ENCODE measurements at places on chromosomes 7 and 10.

DNA sequence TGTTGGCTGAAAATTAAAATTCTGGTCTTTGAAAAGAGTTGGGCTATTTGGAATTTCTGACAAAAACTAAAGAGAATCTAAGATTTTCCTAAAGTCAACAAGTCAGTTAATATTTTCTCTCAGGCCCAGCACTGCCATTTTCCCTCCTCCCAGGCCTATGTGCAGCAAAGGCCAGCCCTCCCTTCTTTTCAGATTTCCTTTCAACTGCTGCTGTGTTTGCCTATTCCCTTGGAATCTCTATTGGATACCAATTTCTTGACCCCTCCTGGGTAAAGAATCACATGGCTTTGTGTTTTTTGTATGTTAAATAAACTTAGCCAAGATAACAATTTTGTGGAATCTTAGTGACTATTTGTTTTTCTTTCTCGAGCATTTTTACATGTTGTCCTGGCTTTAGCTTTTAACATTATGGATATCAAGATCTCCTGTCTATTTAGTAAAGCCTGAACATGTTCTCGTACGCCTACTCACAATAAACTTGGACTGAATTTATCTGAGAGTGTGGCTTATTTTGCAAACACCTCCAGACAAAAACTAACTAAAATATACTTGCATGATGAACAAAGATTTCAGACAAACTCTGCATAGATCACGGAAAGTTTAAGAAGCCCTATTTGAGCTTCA, 19.9 kb downstream of the MACC1 start:
- DNase-seq, result no peak

DNA sequence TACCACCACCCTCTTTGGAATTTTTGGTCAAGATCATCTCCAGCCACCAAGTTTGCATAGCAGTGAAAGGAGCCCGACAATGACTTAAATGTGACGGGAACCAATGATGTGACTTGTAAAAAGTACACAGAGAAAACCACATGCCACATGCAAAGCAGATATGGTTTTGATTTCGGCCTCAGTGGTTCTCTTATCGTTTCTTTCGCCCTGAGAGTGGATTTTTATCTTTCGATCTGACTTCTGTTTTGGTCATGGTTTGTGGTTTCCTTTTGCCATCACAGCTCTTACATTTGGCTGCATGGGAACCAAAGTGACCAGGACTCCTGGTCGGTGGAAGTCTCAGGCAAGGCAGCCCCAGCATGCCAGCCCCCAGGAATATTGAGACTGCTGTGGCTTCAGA, 31.5 kb downstream of the TCF7L2 start:
- no peak for DNase-seq

- no peak for DNase-seq
Observed at GRCh38 chr10:7789390-7789789, 1.4 kb downstream of the ATP5F1C start.

DNA sequence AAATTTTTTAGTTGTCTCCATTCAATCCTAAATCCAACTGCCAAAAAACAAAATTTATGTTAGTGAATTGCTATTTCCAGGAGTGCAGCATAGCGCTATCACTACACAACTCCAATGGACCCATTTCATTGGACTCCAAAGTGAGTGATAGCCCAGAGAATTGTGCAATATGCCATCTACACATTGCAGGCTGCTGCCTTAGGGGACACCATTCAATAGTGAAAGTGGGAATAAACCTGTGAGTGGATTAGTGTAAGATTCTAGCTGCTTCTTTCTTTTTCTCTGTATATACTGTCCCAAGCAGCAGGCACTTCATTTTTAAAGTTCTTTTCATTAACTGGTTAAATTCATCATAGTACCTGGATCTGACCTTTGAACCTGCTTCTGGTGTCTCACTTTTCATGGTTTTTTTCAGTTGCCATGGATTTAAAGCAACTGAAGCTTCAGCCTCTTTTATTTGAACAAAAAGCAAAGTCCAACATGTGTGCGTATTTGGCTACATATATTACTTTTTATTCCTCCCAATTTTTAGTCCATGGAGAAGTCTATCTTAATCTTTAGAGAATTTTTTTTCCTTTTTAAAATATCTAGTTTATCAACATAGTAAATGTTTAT, 97.3 kb downstream of the DGKB start:
- no peak for DNase-seq
